ENCODE measurements at places on chromosomes 1 and 21.

- peak; percentile 54 for DNase-seq
Observed at GRCh38 chr1:201970334-201971159, 11.9 kb upstream of the RNPEP start.

GRCh38 chr21:42661688-42662429 lies 8.4 kb downstream of the PDE9A start:
- no peak for DNase-seq

DNA sequence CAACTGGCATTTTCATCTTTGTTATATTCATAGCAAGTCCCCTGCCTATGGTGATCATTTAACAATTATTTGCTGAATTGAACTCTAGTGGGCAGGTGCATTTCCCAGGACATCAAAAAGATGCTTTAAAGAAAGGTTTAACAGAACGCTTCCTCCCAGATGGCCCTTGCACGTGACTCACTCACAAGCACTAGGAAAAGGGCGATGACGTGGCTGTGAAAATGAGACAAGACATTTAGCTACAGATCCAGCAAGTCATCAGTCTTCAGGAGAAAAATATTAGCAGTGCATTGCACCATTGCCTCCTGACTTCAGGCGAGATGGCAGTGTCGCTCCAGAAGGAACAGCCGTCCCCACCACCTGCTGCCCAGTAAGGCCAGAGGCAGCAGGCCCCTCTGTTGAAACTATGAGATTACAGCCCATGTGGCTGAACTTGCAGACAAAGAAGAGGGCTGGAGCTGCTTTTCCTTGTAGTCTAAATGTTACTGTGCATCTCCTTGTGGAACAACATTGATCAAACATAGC lies 37.2 kb downstream of the DSCAM start:
- DNase-seq = no peak

DNA sequence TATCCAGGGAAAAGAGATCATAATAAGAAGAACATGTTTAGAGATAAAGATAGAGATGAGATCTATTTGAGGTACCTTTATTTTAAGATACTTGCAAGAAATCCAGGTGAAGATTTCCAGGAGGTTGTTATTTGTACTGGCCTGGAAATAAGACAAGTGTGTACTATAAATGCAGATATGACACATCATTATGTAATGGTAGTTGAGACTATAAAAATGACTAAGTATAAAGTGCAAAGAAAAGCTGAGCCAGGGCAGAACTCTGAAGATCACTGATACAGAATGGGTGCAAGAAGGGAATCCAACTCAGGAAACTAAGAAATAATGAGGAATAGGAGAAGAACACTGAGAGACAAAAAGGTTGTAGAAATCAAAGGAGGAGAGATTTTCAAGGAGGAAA lies 378.2 kb upstream of the PBX1 start:
- DNase-seq = no peak

DNA sequence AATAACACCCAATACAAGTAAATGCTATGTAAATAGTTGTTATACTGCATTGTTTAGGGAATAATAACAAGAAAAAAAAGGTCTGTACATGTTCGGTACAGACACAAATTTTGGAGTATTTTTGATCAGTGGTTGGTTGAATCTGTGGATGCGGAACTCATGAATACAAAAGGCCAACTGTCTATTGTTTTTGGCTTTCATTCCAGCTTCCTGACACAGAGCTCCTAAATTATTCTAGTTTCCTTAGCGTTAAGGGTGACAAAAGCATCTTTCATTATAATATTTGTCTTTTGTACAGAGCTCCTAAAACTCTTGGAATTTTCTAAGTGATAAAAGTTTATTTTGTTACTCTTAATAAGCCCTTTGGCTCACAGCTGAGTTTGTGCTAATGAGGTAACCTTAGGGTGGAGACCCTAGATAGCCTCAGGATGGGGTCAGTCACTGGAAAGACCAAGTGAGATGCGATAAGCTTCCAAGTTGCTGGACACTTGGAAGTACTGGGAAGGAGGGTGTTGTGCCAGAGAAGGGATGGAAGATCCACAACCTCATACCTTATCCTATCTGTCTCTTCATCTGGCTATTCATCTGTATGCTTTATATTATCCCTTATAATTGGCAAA lies 57.4 kb upstream of the PRRC2C start:
- DNase-seq = no peak

DNA sequence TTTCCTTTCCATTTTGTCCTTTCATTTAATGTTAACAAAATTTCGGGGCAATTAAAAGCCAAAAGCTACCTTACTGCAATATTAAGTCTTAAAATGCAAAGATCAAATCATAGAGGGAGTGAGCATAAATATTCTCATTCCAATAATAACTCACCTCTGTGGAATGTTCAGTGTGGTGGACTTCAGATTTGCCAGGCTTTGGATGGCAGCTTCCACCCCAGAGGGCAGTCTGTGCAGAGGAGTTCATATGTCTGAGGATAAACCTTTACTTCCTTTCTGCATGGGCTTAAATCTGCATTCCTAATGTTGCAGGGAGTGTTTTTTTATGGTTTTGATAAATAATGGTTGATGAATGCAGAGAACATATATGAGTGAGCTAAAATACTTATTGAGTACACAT lies 16.3 kb downstream of the KIAA0040 start:
- DNase-seq = no peak

- peak; percentile 57 for DNase-seq
Observed at GRCh38 chr1:30779294-30780071, 21.9 kb upstream of the LAPTM5 start.

DNA sequence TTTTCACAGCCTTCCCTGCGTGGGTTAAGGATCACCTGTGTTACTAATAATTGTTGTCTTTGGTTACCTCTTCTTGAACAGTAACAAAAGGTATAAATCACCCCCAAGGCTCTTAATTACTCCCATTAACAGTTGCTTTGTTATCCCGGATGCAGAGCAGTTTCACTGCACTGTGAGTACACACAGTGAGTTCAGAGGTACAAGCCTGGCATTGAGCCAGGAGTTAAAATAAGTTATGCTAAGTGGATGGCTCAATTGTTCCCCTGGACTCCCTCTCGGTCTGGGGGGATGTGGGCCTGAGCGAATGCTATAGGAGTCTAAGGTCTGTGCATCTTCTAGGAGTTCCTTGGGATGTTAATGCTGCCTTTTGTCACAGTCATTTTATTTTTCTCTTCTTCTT lies 258.3 kb downstream of the ATG4C start:
- peak; percentile 96 for DNase-seq

DNA sequence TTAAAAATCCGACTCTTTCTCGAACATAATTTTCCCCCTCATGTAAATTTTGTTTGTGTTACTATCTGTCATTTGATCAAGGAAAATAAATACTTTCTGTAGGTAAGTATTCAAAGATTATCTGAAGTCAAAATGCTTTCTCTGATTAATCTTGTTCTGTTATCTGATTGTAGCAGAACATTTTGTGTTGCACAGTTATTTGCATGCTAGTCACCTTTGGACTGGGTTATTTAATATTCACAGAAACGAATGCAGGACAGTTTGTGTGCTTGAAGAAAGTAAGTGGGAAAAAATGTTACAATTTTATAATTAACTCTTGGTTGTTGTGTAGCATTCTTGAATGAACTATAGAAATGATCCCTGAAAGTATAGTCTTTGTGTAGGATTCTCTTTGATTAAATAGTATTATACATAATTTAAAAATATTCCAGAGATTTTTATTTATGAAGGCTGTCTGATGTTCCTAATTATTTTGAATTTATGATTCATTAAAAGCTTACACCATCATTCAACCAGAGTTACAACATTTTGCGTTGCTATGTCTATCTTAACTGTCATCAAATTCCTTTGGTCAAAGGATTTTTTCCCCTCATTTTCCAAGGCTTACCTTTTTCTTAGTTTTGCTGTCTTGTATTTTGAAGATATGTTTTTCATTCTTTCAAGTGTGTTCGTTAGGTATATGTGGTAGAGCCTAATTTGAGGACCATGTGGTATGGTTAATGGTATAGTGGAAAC lies 176.6 kb downstream of the GIPC2 start:
- DNase-seq = no peak

GRCh38 chr1:112849425-112850033 lies 106.5 kb downstream of the SLC16A1 start:
- peak; percentile 48 for DNase-seq

DNA sequence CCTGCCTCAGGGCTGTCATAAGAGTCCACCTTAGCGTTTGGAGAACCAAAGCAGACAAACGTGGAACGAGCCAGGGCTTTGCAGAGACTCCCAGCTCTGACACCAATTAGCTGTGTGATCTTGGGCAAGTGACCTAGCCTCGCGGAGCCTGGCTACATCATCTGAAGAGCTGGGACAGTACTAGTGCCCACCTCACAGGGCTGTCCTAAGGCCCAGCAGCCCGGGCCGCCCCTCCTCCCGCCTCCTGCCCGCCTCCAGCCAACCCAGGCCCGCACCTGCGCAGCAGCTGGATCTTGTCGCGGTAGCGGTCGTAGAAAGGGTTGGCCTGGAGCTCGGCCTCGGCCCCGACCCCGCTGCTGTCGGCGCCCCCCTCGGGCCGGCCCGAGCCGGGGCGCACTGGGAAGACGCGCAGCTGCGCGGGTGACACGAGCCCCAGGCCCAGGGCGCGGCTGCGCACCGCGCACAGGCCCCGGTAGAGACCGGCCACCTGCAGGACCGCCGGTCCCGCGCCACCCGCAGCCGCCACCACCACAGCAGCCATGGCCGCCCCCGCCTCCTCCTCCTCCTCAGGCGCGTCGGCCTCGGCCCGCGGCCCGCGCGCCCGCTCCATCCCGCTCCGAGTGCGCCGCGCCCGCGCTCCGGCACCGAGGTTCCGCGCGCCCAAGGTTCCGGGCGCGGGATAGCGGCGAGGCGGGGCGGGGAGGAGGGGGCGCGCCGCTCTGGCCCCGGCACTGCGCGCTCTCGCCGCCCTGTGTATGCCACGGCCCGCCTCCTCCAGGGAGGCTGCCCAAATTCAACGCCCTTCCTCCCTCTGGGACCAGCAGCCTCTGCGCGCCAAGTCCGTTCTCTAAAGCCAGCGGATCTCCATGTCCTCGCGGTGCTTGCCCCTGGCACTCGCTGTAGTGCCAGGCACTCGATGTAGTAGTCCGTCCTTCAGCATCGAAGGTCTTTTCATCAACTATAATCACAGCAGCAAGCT lies at the start of gene ATPAF1:
Gene ATPAF1, minus strand, starts transcription at position 583 of the 979 bp plus-strand sequence. Its CDS starts 42 bp downstream, at position 541.
- peak; percentile 19 for DNase-seq

GRCh38 chr21:43934116-43934515 lies 69.1 kb downstream of the AGPAT3 start:
- no peak for DNase-seq

DNA sequence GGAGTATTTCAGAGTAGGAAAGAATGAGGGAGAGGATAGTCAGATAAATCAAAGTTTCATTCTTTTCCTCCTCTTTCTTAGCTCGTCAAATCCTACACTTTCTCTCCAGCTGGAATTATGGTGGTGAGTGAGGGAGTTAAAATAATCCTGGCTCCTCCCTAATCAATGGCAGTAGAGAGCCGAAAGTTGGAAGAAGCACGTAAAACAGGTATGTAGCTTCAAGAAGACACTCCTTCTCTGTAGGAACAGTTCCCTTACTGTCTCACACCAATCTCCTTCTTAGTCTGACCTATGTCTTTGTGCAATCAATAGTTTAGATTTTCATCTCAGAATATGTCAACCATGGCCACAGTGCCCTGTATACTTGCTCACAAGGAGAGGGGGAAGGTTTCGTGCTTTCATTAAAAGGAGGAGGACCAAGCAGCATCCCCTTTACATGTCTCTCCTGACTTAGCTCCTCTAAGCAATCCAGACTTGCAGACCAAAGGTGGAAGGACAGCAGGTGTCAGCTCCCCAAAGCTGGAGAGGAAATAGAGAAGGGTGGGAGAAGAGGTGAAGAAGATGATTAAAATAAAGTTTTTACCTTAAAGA lies 878 bp downstream of the MINDY1 start:
- DNase-seq = no peak

DNA sequence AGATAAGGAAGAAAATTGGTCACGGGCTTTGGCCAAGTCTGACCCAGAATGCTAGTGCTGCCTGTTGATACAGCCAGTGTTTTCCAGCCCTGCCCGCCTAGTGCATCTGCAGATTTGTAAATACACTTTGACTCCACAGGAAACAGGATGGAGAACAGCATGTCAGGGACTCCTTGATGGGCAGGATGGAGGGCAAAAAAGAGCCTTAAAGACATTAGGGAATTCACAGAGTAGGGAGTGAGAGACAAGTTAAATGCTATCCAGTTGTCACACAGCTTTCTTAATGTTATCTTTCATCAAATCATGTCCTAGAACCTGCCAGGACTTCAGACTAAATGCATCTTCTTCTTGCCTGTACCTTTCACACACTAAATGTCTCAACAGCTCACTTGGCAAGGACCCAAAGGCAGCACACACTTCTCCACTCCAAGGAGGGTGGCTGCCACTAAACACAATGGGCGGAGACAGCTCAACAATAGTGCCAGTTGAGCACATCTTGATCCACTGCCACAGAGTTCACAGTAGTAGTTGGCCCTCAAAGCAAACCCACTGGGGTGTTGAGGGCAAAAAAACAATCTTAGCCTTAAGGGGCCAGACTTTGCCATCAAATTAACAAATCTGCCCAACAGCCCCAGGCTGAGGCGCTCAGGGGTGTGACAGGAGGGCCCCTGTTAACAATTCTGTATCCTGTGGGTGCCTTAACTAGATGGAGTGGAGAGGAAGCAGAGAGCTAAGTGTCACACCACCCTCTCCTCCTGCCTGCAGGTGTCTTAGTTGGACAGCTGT lies 2.7 kb downstream of the HIVEP3 start:
- peak; percentile 55 for DNase-seq

DNA sequence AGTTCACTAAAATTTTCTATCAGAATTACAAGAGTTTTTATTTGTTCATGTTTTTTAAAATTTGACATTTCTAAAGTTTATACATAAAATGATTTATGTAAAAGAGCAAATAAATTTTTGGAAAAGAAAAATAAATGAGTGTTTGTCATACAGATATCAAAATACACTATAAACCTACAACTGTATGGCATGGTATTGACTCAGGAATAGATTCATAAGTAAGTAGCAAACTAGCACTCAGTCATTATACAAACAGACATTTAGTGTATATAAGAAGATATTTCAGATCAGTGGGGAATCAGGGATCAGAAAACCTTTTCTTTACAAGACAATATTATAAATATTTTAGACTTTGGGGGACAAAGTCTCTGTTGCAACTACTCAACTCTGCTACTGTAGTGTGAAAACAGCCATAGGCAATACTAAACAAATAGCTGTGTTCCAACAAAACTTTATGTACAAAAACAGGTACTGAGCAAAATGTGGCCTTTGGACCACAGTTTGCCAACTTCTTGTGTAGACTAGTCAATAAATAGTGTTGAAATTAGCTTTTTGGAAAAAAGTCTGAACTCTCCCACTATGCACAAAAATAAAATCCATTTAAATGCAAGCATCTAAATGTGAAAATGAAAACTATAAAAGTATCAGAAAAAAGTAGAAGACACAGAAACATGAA lies 508.8 kb upstream of the CAMK1G start:
- no peak for DNase-seq

DNA sequence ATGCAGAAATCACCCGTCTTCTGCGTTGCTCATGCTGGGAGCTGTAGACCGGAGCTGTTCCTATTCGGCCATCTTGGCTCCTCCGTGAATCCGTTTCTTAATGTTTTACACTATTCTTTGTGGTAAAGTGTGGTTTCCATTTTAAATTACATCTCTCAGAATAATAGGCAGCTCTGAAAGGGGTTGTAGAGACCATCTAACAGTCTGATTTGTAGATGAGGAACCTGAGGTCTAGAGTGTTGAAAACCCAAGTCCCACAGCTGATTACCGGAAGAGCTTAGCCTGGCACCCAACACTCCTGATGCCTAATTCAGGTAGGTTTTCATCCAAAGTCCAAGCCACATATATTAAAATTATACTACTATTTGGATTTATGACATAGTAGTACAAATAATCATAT lies 144.0 kb downstream of the LEPR start:
- no peak for DNase-seq

Data from COR-L47 (cell line).